ENCODE measurements at places on chromosomes 3 and 15.

DNA sequence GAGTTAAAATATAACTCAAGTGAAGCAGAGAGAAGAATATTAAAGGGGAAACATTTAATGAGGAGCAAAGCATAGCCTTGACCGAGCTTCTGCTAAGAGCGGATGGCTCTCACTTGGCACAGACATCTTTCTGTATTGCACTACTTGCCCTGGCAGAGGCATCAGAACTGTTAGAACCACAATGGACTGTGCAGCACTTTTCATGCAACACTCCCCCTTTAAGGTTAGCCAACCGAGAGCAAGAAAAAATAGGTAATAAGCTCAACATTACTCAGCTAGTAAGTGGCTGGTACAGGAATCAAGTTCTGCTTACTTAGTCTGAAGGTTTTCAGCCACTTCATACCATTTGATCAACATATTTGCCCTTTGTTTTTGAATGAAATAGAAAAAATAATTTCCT is 33.7 kb downstream of the CRTC3 start:
- no peak for DNase-seq

DNA sequence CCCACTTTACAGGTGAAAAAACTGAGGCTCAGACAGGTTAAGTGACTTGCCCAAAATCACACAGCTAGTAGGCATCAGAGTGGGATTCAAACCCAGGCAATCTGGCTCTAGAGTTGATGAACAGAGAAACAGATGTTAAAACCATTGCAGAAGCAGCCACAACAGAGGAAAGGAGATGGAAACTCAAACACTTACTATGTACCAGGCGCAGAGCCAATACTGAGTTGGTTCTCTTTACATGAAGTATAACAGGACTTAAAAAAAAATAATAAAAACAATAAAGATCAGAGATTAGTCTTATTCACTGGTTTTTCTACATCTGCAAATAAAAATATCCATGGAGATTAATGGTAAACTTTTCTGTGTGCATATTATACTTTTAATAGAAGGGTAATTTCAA is 84.9 kb upstream of the SPATA12 start:
- DNase-seq, result no peak

- DNase-seq, result no peak
These were observed 363.4 kb downstream of the LRTM1 start for GRCh38 chr3:54564374-54564925.

GRCh38 chr3:32428092-32429068 is 36.7 kb downstream of the CMTM7 start:
- DNase-seq, result no peak

GRCh38 chr15:89243046-89243690 is 611 bp upstream of the FANCI start:
- peak; percentile 10 for DNase-seq

GRCh38 chr3:63364910-63365309 is 86.8 kb downstream of the SYNPR start:
- no peak for DNase-seq

- no peak for DNase-seq
These were observed 112.1 kb downstream of the SLCO3A1 start for GRCh38 chr15:91965501-91966193.

DNA sequence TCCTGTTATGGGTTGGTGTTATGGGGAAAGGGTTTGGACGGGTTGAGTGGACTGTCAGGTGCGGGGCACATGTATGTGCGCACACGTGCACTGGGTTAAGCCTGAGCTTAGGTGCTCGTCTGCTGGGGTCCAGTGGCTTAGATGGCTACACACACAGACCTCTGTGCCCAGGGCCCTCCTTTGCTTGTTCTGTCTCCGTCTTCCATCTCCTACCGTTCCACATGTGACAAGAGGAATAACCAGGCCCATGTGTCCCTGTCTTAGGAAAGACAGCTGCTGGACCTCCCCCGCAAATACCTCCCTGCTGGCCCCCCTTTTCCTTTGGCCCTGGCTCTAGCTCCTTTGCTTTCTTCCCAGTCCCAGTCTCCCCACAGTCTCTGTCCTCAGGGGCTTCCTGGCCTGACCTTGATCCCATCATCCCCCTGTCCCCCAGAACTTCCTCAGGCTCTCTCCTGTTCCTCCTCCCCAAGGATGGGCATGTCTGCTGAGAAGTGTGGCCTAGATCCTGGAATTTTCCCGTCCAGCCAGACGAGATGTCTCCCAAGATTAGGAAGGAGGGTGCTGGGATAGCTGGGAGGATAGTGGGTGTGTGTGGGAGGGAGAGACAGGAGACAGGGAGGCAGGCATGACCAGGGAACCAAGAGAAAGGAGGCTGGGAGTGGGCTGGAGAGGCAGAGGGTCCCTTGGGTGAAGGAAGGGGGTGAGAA is 797 bp upstream of the THPO start:
- DNase-seq, result no peak
